ENCODE measurements at places on chromosomes 11 and 22.

DNA sequence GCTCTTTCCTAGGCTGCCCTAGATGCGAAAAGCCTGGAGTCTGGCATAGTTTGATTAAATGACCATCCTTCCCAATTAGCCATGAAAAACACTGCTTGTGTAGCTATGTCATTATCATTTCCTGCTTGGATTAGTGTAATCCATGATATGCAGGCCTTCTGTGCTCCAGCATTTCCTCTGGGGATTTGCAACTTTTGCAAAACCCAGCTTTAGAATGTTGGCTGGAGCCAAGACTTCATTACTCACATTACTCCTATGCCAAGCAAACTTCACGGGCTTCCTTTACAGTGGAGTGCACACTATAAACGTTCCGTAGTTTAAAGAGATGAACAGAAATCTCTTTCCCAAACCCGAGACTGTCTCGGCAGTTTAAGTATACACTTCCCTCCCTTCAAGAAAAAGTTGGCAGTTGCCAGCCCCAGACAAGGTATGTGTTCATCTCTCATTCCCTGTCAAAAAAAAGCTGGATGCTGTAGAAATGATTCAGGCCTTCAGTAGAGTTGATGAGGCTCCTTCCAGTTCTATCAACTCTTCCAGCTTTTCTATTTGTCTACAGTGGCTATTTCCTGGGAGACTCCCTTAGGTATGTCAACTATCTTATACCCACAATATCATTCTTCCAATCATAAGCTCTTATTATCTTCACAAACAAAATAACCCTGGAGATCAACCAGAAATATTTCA is 180.0 kb downstream of the MAML2 start:
- peak; percentile 82 for DNase-seq

GRCh38 chr11:61752117-61752924 is at the start of gene MYRF:
Gene MYRF (plus strand): TSS chr11:61752636. CDS start chr11:61752745, 109 bp downstream.
- no peak for DNase-seq

- DNase-seq = no peak
Measured at GRCh38 chr22:39289975-39290720, 29.3 kb downstream of the RPL3 start.

DNA sequence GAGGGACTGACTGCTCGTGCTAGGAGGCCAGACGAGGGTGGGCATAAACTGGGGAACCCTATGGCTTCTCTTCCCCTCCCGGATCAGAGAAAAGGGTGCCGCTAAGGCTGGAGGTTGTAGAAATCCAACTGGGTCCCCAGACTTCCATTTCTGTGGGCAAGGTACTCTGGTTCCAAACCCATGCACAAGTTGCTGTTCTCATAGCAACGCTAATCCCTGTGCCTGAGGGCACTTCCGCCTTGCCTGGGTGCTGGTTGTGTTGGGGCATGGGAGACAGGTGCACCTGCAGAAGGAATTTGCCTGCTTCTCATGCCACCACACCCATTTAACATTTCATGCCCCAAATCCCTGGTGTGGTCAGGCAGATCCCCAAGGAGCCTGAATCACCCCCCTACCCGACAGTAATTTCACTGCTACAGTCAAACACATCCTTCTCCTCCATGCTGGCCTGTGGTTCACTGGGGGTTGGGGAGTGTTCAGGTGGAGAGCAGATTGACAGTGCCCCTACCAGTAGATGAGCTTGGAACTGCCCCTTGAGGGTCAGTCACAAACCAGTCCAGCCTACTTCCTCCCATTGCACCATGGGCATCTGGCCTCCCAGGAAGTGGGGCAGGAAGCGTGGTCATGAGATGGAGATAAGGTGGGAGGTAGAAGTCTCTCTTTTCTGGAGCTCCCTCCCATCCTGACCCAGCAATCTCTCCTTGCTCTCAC is 1.2 kb downstream of the C2CD2L start:
- no peak for DNase-seq

GRCh38 chr11:64534950-64535349 is 56.1 kb upstream of the SLC22A12 start:
- DNase-seq = no peak

DNA sequence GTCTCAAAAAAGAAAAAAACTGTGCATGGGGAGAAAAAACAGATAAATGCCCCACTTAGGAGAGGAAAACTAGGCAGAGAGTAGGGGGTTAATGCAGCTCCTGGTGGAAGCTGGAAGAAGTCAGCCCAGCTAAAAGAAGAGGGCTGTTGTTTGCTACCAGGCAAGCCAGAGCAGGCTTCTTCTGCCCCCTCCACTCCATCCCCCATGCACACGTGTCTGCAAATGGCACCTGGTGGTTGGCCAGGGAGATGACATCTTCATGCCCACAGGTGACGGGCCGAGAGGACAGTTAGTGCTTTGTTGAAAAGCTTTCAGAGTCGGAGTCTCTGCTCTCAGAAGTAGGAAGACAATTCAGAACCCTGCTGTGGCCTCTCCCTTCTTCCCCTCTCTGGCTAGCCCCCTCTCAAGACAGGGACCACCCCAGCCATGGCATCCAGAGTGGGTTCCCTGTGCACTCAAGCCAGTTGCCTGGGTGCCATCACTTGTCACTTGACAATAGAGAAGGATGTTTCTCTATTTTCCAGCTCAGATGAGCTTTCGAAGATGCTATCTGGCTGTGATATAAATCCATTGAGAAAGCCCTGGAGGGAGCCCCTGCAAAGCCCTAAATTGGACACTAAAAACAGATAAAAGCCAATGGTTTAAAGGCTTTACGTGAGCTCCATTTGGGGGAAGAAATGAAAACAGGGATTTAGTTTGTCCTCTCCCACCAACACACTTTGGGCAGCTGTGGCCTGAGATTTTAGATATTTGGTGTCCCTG is 142.0 kb downstream of the TRIM29 start:
- no peak for DNase-seq

GRCh38 chr22:44299124-44299523 is 13.6 kb downstream of the SHISAL1 start:
- DNase-seq = no peak

DNA sequence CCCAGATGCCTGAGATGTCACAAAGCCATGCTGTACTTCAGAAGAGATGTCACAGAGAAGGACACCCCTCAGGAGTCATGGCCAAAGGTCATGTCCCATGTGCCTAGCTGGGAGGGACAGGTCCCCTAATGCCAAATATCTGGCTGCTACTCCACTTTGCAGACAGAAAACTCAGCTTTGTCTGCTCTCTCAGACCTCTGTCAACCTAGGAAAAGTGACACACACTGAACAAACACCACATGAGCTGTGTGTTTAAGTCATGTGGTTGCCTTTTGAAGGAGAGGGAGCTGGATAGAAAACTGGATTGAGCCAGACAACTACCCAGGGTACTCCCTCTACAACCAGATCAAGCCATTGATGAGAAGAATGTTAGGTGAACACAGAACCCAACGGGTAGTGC is 3.5 kb downstream of the TRIM66 start:
- DNase-seq = no peak

GRCh38 chr22:42967933-42968332 is 47.0 kb downstream of the PACSIN2 start:
- DNase-seq = no peak

DNA sequence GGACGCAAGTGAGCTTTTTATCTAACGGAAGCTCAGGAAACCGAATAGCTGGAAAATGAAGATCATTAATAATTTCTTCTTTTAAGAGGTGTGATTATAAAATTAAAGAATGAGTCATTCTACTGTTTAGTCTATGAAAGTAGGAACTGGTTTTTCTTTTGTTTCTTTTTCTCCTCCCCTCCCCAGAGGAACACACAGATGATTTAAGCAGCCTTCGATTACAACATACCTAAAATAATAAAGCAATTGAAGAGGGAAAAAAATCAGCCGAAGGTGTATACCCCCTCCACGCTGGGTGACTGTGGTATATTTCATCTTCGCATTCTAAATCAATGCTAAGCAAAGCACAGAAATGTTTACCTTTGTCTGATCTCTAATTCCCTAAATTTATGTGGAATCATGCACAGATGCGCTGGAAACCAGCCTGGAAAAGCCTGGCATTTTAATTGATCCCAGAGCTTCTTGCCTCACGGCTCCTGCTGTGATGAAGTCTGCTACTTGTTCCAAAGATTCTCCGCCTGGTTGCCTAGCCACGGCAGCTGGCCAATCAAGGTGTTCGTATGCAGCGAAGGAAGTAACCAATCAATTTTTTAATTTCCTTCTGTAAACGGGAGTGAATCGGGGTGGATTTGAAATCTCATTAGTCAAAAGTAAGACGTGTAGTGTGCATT is 133.9 kb downstream of the FANCF start:
- DNase-seq = no peak

DNA sequence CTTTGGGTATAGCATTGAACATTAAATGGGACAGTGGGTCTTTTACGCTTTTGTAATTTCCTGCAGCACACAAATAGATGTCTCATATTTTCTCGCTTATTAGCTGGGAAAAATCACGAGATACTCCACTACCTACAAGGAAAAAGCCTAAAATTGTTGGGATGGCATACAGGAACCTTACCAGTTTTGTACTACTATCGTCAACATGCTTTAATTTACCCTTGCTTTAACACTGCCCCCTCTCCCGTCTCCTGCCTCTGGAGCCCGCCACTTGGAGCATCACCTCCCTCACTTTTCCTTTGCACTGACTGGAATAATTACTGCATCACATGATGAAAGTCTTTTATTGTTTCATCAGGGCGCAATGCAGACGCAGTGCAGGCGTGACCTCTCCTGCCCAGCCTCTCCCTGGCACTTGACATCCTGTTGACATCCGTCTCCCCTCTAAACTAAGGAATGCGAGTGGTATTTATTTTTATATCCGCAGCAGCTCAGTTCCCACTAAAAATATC is 1.0 kb upstream of the FNBP4 start:
- peak; percentile 53 for DNase-seq

DNA sequence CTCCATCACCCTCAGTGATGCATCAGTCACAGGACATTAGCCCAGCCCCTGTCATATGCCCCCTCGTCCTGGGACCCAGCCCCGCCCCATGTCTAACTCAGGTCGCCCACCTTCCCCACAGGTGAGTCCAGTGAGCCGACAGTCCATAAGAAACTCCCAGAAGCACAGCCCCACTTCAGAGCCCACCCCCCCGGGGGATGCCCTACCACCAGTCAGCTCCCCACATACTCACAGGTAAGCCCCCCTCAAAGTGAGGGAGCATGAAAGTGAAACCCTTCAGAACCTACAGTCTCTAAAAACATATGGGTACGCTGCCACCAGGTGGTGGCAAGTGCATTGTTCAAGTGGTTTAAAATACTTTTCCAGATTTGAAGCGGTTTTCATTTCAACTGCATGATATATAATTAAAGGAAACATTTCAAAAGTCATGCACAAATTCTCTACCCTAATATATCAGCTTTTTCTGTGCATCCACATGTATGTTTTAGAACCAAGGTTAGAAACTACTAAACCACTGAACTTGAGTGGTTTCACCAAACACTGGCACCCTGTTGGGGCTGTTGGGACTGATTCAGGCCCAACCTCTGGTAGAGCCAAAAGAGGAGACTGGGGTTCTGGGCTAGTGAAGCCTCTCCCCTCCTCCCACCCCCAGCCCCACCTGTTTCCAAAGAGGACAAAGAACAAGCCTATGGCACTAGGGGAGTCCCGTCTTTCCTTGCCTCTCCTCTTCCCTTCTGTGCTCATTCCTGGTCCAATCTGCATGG is 17.3 kb downstream of the EPS8L2 start:
- no peak for DNase-seq

DNA sequence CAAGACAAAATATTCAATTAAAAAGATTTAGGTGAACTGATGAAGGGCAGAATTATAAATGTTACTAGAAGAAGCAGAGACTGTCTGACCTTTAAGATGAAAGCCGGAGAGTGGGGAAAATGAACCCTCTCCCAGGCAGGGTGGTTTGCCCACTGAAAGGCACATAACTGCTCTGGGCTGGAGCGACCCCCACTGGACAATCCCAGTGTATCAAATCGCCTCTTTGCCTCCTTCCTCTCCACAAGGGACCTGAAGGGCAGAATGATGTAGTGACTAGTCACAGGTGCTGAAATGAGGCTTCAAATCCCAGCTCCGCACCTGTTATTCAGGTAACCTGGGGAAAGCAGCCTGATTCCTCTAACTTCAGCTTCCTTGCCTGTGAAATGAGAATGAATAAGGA is 69.0 kb downstream of the EFCAB6 start:
- no peak for DNase-seq

GRCh38 chr11:5252192-5252918 is 2.2 kb downstream of the HBG2 start:
- DNase-seq = no peak

GRCh38 chr11:69481393-69481844 is at the start of gene LINC01488:
Gene LINC01488 (plus strand): TSS chr11:69481663.
- DNase-seq = no peak

DNA sequence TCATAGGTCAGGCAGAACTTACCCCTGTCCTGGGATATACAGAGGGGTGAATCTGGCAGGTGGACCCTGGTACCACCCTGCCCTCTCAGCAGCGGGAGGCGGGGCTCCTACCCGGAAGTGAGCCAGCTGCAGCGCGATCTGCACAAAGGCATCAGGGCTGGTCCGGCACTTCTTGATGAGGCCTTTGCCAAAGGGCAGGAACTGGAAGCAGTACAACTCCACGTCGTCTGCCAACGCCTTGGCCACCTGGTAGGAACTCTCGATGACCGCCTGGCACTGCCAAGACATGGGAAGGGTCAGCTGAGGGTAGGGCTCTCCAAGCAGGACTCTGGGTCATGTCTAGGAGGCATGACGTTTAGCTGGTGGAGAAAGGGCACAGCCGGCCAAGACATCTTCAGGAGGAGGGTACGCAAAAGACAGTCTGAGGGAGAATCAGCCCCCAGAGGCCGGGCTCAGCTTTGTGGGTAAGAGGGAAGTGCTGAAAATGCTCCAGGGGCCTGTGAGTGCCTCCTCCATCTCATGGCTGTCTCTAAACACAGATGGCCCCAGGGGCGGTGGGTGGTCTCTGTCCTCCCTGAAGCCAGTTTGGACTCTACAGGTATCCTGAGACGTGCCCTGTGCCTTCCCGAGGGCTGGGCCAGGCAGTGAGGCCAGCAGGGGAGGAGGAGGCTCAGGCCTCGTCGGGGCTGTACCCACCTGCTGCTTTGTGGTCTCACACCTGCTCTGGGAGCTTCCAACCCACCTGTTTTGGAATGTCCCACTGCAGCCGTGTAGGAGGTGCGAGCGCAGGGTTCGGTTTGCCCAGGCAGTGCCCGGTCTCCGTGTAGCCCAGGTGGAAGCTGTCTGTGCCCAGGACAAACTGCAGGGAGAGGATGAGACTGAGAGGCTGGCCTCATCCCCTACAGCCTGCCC is 6.7 kb downstream of the CPT1B start:
- no peak for DNase-seq

- DNase-seq = peak; percentile 100
Measured at GRCh38 chr11:125263268-125263790, 98.8 kb downstream of the PKNOX2 start.

- no peak for DNase-seq
Measured at GRCh38 chr22:30984317-30984716, 15.3 kb downstream of the TUG1 start.

DNA sequence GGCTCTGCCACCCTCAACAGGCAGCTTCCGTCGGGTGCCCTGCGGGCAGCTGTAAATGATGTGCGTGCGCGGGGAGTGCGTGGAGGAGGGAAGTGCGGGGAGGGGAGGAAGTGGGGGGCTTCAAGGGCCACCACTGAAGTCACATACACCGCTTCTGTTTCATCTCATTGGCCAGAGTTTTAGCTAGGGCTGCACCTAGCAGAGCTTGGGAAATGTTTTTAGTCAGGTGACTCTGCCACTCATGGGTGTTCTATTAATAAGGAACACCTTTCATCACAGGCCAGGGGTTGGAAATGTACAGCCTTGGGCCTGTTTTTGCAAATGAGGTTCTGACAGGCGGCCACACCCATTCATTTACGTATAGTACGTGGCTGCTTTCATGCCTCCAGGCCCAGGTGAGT is 14.6 kb downstream of the FAM118A start:
- DNase-seq = no peak

All from brain microvascular endothelial cell (primary cell).